Activated naive CD8-positive, alpha-beta T cell treated with anti-CD3 and anti-CD28 coated beads for 36 hours (primary cell): ENCODE measurements at places on chromosomes 12 and 14.

DNA sequence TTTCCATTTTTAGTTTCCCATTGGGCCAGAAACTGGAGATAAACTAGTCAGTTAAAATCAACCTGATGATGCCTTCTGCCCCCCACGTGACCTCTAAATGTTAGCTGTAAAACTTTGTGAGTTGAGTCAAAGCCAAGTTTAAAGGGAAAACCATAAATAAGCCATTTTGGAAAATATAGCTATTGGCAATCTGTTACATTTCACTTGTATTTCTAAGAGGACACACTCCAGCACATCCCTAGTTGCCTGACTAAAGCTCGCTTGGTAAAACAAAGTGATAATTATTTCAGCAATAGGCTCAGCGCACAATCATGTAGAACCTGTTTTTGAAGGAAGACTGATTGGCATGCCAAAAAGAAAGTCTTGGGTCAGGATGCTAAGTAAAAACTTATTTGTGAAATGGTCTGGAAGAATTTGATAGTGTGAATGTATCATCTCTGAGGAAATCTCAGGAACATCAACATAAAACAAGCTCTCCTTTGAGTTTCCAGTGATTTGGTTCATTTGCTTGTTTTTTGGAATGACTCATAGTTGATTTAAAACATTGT, 49.2 kb upstream of the AEBP2 start:
- no peak overlapping the region for H3K27ac ChIP-seq
- no peaks in the 10 kb centered on the region for H3K36me3 ChIP-seq
- no peak for DNase-seq
- H3K4me3 ChIP-seq = no peak overlapping the region

- no peaks in the 10 kb centered on the region for H3K36me3 ChIP-seq
- H3K27me3 ChIP-seq = no peaks in the 10 kb centered on the region
- H3K4me1 ChIP-seq = no peaks in the 10 kb centered on the region
- no peak for DNase-seq
- no peak overlapping the region for H3K4me3 ChIP-seq
These were observed 546.8 kb downstream of the PRKD1 start for GRCh38 chr14:29380826-29381225.

DNA sequence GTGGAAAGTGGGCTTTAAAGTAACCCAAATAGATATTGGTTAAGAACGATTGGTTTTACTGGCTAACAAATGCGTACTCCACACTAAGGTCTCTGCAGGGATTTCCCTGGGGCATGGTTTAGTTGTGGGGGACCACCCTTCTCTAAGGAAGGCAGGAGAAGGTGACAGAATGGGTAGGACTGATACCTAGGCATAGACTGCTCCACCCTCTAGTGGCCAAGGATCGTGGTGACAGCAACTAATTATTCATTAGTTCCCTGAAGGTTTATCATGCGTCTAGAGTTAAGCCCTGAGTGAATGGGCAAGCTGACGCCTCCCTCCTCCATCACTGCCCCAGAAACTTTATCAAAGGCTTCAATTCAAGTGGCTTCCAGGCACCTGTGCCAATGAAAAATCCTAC, 9.1 kb downstream of the FAM181A start:
- no peak overlapping the region for H3K27ac ChIP-seq
- peaks cover 12% of the 10 kb centered on the region for H3K4me1 ChIP-seq
- no peak for DNase-seq
- no peak overlapping the region for H3K4me3 ChIP-seq
- H3K27me3 ChIP-seq = peaks cover 20% of the 10 kb centered on the region

DNA sequence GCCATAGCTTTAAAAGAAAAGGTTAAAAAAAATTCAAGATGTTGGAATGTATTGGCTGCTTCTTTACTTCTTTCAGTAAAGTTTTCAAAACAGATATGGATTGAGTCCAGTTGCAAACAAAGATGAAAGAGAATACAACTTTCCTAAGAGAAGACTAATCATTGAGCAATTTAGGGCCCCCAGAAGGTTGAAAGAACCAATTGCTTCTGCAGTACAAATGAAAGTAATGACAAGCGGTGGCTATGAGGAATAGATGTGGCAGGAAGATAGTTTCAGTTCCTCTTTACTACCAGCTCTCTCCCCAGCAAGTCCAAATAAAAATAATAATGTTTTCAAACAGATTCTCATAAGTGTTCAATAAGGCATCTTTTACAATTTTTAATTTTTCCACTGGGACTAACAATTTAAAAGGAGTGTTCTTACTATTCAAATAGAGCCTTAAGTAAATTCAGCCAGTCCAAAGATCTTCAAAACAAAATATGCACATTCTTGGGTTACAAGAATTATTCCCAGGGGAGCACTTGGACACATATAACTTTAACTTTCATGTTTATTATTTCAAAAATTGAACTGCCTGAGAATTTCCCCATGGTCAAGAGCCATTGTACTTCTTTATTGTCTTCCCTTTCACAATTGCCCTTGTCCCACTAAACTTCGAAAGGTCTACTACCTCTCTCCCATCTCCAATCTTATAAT, 62.3 kb upstream of the PPP1R12A start:
- DNase-seq = no peak
- no peaks in the 10 kb centered on the region for H3K4me1 ChIP-seq
- H3K36me3 ChIP-seq = no peaks in the 10 kb centered on the region
- peaks cover 10% of the 10 kb centered on the region for H3K27me3 ChIP-seq
- no peak overlapping the region for H3K4me3 ChIP-seq
- no peak overlapping the region for H3K27ac ChIP-seq

DNA sequence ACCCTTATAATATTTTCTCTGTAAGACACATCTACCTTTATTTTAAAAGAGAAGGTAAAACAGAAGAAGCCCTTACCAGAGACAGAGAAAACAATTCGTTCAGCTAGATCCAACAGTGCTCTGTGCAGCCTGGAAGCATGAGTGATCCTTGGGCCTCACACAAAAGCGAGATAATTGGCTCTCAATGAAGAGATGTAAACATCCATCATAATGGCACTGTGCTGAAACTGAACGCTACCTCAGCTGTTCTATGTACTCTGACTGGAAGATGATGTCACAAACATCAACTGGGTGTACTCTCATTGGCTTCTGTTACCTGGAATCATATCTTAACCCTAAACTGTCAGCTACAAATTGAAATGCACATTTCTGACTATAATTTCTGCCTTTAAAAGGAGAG, at the start of gene MGAT4C:
Gene MGAT4C, minus strand, starts transcription at position 229 of the 400 bp plus-strand sequence.
- H3K27ac ChIP-seq = no peak within 1 kb of the TSS
- no peak within 1 kb of the TSS for H3K4me3 ChIP-seq
